Activated gamma-delta T cell treated with Interleukin-2 at 50 U/mL for 16 hours (primary cell): ENCODE measurements at places on chromosomes 3 and 15.

DNA sequence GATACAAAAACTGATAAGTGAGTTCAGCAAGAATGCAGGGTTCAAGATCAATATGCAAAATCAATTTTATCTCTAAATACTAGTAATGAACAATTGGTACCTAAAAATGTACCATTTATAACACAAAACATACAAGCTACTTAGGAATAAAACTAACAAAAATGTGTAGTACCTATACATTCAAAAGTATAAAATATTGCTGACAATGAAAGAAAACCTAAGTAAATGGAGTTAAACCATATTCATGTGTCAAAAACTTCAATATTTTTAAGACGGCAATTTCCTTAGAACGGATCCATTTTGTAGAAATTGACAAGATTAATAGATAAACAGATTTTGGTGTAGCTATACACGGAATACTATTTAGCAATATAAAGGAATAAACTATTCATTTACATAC, 343.1 kb upstream of the CCDC54 start:
- no peak for DNase-seq

DNA sequence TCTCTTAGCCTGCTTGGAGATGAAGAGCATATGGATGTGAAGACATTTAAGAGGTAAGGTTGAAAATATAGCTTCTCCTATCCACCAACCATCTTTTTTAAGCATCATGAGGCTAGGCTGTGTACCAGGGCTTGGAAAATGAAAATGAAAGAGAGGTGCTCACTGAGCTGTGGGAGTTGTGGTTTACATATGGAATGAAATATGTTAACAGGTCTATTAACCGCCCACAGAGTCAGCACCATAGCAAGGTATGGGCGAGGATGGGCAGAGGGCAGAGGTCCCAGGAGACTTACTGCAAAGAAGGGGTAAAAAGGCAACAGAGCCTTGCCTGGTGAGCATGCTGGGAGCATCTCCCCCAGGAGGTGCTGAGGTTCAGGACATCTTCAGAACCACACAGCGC, 273.1 kb downstream of the GABRG3 start:
- no peak for DNase-seq

GRCh38 chr3:111926266-111926676, 52.6 kb upstream of the ABHD10 start:
- no peak for DNase-seq

GRCh38 chr15:31270767-31271166, 55.9 kb upstream of the KLF13 start:
- DNase-seq: no peak

- DNase-seq: no peak
Observed at GRCh38 chr3:425079-425478, 228.5 kb downstream of the CHL1 start.

DNA sequence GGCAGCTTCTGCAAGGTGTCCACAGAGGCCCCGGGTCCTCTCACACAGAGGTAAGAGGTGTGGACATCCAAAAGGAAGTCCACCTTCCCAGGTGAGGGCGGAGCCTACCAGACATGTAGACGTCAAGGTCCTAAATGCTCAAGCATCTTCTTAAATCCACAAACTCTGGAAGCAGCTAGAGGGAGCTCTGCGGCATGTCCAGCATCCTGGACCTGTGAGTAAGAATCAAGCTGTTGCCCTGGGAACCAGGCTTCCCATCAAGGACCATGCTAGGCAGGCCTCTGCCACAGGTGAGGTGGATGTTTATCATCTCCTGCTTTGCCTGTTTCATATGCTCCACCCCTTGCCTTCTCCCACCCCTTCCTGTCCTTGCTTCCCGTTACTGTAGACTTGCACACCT, 368.2 kb downstream of the GABRG3 start:
- no peak for DNase-seq

DNA sequence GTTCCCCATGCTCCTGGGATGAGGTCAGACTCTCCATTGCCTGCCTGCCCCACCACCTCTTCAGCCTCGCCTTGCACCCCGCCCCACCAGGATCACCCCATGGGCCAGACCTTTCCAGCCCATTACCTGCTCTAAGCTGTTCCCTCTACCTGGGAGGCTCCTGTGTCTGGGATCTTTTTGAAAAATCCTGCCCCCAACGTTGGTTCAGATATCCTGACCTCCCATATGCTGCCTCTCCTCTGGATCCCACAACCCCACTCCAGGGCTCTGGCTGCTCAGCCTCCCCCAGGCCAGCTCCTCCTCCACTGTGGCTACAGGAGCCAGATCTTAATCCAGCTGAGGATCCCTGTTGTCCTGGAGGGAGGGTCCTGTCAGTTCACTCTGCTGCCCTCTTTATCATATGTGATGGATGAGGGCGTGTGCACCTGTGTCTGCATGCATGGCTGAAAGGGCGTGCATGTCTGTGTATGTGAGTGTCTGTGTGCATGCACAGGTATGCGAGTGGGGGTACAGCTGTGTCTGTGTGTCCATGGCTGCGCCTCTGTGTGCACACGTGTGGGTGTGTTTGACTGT, 21.7 kb upstream of the ALAS1 start:
- no peak for DNase-seq

- DNase-seq: no peak
Observed at GRCh38 chr15:51672155-51672687, 9.1 kb upstream of the SCG3 start.

DNA sequence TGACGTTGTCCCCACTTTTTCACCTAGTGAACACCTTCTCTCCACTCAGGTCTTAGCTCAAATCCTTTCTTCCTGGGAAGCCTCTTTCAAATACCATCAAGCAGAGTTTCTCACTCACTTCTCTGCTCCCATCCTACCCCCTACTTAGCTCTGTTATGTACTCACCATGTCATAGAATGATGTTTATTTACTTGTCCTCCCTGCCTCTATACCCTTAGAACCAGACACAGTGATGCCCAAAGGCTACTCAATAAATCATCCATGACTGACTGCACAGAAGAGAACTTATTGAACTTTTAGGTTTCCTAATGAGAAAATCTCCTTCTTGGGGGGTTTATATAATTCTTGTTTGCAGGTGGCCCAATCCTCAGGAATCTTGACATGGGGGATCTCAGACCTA, 154.2 kb downstream of the SSR3 start:
- DNase-seq: no peak

DNA sequence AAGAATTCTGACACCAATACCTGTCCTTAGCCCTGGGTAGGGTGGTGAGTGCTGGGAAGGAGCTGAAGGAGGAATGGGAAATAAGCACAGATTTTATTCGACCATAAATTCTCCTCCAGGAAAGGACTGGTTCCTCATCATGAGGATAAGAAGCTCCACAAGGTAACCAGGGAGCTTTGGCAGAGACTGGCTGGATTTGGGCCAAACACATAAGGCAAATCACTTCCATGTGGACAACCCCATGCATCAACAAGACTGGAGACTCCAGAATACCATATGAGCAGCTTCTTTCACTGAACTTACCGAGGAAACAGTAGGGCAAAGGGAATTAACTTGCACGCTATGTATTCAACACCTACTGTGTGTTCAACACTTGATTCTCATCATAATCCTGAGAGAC, 312.5 kb downstream of the NTRK3 start:
- no peak for DNase-seq

- no peak for DNase-seq
Observed at GRCh38 chr3:100802126-100802525, 92.8 kb downstream of the TFG start.

DNA sequence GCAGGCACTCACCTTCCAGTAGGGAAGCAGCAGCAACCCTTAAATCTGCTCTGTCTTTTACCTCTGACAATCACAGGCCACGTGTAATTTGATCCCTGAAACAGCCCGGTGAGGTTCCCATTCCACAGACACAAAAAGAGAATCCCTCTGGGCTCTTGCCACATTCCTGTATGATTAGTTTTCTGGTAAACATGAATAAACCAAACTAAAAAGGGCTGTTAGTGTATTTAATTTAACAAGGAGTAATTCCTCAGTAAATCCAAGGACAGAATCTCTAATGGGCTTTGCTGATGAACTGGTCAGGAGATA, 186.9 kb downstream of the FAM43A start:
- DNase-seq: no peak

DNA sequence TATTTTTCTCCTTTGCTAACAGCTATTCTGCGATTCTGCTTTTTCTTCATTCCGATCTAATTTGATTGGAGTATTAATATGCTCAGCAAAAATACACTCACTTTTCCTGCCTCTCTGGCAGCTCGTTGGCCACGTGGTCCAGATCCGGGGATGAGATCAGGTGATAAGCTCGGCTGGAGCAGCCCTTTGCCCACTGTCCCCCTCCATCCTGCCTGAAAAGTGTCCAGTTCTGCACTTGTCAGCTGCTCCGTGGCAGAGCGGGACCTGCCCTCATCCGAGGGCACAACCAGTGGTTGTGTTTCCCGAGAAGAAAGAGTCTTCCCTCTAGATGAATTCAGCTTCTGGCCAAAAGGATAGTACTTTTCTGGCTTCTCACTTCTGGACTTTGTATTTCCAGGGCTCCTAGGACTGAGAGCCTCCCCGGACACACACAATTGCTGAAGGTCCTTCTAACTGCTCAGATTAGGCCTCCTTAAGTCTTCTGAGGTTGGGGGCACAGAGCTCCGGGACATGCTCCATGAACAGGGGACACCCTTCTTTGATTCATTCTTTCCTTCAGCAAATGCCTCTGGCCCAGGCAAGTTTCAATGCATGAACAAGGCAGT, 103.9 kb upstream of the ALDH1A3 start:
- no peak for DNase-seq

GRCh38 chr3:9450126-9450525, 52.7 kb downstream of the SETD5 start:
- no peak for DNase-seq

- no peak for DNase-seq
Observed at GRCh38 chr15:39364721-39365120, 216.2 kb upstream of the THBS1 start.

GRCh38 chr3:58317811-58318210, 11.5 kb downstream of the HTD2 start:
- DNase-seq: no peak

GRCh38 chr3:188154809-188155574, 1.0 kb downstream of the LPP start:
- no peak for DNase-seq

GRCh38 chr15:95825208-95825607, 505.3 kb upstream of the NR2F2 start:
- DNase-seq: no peak

DNA sequence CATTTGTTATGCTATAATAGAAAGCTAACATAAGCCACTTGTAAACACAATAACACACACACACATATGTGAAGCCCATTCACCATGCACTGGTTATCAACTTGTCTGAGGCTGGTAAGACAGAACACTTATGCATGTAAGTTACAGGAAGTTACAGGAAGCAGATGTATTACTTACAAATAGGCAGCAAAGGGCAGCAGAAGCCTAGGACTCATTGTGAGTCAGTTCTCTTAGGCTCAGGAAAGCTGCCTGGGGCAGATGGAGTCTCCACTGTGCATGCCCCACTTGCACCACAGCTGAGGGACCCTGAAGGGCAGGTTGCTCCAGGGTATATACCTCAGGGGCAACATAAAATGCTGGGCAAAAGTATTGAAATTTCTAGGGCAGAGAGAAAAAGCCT, 748.8 kb upstream of the CCDC54 start:
- DNase-seq: no peak

GRCh38 chr15:26662283-26662682, 110.6 kb downstream of the GABRB3 start:
- DNase-seq: no peak

GRCh38 chr15:63990454-63990853, 55.8 kb downstream of the DAPK2 start:
- no peak for DNase-seq

GRCh38 chr3:126704494-126705214, 614 bp downstream of the CHCHD6 start:
- DNase-seq: no peak

- DNase-seq: no peak
Observed at GRCh38 chr15:31365032-31365654, 38.5 kb downstream of the KLF13 start.

DNA sequence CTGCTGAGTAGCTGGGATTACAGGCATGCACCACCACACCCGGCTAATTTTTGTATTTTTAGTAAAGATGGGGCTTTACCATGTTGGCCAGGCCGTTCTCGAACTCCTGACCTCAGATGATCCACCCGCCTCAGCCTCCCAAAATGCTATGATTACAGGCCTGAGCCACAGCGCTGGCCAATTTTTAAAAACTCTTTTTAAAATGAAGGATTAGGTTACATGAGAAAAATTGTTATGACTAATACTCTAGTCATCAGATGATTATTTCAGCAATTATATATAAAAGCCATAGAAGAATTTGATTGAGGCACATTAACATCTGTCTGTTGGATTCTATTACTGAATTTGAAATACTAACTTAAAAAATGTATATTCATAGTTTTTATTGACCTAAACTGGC, 134.1 kb upstream of the MNS1 start:
- no peak for DNase-seq

DNA sequence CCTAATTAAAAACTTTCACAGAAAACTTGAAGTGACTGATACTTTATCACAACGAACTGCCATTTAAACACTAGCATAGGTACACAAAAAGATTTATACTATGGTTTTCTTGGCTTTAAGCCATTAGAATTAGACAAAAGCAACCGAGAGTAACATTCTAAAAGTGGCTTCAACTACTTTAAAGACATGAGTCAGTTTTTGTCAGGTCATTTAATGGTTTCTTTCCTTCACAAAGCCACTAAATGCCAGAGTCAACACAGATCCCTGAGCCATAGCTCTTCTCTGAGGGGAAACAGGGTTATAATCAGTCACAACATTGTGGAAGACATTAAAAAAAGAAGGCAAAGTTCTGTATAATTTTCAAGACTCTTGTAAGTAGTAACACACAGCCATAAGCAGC, 54.6 kb downstream of the CAPN3 start:
- DNase-seq: no peak

- DNase-seq: no peak
Observed at GRCh38 chr3:165195241-165195639, 944 bp downstream of the SLITRK3 start.

GRCh38 chr15:29682781-29683180, 139.5 kb downstream of the TJP1 start:
- DNase-seq: no peak

DNA sequence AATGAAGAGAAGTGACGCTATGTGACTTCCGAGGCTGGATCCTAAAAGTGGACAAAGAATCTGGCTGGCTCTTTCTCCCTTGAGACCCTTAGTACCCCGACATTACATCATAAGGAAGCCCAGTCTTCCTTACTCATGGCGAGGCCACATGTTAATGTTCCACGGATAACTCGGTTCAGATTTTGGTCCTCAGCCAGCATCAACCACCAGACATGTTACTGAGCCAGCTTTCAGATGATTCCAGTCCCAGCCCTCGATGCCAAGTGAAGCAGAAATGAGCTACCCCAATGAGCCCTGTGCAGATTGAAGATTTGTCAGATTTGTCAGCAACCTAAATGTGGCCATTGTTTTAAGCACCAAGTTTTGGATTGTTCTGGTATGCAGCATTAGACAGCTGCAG, 46.6 kb downstream of the SLCO2A1 start:
- DNase-seq: no peak

GRCh38 chr15:98823012-98823458, 174.7 kb downstream of the IGF1R start:
- no peak for DNase-seq

GRCh38 chr3:131454501-131454900, 48.3 kb downstream of the MRPL3 start:
- no peak for DNase-seq

- DNase-seq: no peak
Observed at GRCh38 chr3:10515396-10515795, 10.0 kb upstream of the ATP2B2 start.
